Vagina (tissue), 2 donors: ENCODE measurements at places on chromosomes 1 and 21.

DNA sequence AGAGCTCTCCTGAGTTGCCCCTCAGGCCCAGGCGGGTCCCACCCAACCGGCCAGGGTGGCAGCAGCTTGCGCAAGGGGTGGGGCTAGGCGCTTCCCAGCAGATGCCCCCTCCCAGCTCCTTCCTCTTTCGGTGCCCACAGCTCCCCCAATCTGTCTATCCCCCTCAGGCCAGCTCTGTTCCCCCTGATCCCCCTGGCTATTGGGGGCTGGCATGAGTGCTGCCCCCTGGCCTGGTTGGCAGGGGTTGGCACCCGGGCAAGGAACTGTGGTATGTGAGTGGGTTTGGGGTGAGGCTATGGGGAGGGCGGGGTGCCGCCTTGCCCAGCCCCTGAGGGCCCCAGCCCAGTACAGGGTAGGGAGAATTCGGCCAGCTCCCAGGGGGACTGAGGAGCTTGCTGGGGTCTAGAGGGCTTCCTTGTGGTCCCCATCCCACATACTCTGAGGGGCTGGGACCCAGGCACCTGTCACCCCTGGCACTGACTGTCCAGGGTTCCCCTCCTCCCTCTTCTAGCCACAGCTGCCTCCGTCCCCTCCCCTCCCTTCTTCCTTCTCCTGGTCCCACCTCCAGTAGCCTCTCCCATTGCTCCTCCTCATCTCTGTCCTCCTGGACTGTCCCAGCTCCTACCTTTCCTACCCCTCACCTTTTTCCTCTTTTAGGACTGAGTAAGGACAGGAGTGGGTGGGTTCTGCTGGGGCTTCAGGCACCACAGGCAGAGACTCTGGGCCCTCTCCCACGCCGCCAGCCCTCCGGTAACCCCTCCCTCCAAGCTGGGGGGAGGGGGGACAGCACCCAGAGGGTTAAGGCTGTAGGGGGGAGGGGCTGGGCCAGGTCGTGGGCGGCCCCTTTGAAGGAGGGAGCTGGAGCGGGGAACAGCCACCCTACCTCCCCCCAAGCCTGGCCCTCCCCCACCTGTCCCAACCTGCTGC is 5.7 kb downstream of the ZBTB7B start:
- DNase-seq, result no peak

DNA sequence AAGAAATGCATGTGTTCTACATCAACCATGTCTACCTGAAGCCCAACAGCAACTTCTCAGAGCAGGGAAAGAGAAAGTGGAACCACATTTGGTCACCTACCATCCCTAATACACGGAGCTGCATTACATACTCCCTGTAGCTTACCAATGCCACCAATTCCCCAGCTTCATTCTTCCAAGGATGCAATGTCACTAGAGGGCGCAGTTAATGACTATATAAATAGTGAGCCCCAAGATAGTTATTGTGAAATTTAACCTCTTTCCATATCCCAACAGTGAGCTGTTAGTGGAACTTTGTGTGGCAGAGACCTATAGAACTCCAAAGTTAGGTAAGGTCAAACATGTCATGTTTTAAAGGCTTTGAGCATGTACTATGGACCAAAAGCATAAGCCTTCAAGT is 618.3 kb downstream of the SMYD3 start:
- DNase-seq, result no peak

DNA sequence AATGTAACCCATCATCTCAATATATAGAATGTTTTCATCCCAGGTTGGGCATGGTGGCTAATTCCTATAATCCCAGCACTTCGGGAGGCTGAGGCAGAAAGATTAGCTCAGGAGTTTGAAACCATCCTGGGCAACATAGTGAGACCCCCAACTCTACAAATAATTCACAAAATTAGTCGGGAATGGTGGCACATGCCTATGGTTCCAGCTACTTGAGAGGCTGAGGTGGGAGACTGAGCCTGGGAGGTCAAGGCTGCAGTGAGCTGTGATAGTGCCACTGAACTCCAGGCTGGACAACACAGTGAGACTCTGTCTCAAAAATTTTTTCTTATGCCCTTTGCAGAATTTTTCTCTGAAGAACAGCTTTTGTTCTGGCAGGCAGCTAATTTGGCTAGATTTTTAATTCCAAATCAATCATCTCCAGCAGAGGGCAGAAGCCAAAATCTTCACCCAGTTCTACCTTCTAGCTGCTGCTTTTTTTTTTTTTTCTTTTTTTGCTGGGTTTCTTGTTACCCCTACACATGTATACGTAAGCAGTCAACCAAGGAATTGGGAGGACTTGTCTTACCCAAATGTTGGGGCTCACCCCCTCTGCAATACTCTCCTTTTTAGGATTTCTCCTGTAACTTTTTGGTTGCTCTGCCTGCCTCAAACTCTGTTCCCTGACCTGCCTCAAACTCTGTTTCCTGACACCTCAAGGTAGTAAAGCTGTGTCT is 2.7 kb upstream of the RAD54L start:
- DNase-seq, result no peak

DNA sequence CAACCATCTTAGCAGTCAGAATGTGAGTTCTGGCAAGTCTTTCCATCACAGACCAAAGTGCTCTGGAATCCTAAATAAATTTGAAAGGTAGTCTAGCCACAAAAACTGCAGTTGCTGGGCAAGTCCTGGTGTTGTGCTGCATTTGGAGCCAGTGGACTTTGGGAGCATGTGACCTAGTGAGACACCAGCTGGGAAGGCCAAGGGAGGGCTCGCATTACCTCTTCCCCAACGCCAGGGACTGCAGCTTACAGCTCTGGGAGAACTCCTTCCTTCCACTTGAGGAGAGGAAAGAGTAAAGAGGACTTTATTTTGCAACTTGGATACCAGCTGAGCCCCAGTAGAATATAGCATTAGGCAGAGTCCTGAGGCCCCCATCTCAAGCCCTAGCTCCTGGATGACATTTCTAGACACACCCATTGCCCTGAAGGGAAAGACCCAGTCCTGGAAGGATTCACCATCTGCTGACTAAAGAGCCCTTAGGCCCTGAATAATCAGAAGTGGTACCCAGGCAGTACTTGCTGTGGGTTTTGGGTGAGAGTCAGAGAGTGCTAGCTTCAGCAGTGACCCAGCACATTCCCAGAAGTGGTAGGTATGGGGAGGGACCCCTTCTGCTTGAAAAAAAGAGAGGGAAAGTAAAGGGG is 190.7 kb downstream of the NUF2 start:
- DNase-seq, result no peak

DNA sequence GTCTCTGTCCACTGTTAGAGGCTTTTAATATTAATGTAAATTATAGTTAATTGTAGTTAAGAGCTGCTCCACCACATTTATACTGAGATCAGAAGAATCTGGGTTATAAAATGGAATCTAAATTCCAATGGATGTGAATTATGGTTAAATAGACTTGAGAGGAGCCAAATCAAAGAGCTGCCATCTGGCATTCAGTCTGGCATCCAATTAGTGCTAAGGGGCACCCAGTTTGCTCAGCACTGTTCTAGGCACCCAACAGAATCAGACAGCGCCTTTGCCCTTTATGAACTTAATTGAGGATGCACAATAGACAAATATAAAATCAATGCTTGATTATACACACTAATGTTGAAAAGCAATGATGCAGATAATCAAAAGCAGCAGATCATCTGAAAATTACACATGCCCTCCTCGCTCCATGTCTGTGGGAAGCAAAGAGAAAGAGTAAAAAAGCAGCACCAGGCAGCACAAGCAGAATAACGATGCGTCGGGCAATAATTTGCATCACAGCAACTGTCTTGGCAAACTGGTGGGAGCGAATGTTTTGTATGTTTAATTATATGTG is 310.1 kb downstream of the BRINP2 start:
- no peak for DNase-seq

GRCh38 chr1:32001863-32002262 is 11.8 kb upstream of the KHDRBS1 start:
- DNase-seq, result no peak

GRCh38 chr21:44407493-44407892 is 47.8 kb upstream of the LRRC3 start:
- no peak for DNase-seq

GRCh38 chr1:52454779-52455178 is 50.4 kb downstream of the PRPF38A start:
- no peak for DNase-seq

DNA sequence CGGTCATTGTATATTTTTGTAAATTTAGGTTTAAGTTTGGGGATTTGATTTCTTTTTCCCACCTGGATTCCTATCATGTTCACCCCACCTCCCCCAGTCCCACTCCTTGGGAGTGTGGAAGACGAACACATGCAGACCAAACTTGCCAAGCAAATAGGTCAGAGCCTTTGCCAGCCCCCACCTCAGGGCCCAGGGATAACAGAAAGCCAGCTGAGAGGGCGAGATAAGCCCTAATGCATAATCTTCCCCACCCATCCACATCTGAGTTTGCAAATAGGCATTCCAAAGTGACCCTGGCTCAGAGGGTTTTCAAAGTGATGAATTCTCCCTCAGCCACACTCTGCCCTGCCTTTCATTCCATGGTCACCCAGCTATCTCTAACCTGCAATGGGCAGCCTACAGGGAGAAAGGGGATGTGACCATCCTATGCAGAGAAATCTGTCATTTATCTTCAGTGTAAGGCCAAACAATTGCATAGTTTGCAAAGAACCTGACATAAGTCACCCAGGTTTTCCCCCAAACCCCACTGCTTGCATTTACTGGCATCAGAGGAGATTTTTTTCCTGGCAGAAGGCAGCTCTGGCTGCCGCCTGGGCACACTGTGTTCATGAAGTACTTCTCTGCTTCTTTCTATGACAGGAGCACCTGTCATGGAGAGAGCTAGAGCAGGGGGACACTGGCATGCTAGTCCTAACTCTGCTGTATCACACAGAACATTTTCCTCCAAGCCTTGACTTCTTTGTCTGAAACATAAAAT is 69.0 kb upstream of the NFIA start:
- DNase-seq, result no peak

GRCh38 chr1:199691540-199691939 is 336.0 kb upstream of the NR5A2 start:
- no peak for DNase-seq

- no peak for DNase-seq
Observed at GRCh38 chr21:32770871-32771523, 558 bp downstream of the PAXBP1 start.

GRCh38 chr1:176884286-176884685 is 280.2 kb downstream of the ASTN1 start:
- no peak for DNase-seq

- no peak for DNase-seq
Observed at GRCh38 chr1:48003741-48004531, 6.8 kb upstream of the TRABD2B start.

DNA sequence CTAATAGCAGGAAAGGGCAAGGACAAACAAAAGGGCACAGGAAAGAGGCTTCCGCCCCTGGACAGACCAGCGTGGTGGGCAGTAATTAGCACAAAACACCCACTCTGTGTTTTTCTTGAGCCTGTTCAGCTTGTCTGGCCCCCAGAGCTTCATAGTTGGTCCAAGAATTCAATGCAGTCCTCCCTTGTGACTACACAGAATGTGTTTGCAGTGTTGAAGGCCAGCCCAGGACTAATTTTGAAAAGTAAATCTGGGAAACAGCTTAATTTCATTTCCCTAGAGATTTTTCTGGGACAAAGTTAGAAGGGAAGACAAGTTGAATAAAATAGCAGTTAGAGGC is 49.2 kb upstream of the LMO4 start:
- no peak for DNase-seq

DNA sequence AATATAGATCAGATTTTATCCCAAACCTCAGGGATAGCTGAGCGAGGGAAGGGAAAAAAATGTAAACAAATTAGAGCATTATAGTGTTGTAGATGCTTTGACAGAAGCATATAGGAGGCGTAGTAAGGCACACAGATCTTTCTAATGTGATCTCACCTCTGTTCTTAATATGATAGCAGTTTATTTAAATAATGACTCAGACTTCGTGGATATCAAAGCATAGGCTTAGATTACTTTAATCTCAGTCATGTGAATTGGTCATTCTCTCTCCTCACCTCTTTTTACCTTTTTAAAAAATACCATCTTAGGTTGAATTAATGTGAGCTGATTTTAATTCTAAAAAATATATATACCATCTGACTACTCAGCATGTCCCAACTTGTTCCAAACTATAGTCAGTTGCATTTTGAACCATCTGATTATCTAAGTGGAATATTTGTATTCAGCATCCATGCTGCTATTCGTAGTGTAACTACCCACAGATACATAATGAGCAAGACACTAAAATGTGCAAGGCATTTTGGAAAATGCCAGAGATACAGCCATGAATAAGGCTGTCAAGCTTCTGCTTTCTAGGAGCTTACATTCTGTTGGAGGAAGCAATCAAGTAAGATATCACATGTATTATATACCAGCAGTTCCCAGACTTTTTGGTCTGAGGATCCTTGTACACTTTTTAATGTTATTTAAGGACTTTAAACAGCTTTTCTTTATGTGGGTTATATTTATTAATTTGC is 76.7 kb downstream of the OSBPL9 start:
- DNase-seq, result no peak

- no peak for DNase-seq
Observed at GRCh38 chr1:25620211-25620610, 3.6 kb downstream of the MAN1C1 start.

DNA sequence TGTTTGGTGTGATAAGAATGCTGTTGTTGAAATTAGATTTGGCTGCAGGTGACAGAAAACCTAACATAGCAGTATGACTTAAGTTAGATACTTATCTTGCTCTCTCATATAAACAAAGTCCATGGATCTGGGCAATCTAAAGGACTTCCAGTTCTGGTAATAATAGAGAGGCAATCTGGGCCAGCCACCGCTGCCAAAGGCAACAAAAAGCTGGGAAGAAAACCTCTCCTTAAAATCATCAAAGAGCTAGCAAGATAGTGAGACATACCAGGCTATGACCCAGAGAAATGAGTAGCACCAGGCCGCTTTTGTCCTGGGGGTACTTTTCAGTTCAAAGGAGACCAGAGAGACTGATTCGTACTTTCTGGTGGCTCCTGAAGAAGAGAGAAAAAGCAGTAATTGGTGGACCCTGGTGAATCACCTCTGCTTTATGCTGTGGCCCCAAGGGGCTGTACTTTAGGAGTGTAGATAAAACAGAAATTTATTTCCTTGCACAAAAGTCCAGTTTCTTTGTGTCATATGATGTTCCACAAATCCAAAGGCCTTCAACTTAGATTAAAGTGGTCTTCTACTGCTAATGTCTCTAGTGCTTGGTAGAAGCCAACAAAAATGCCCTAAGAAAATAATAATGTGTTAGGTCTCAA is 125.4 kb downstream of the TBX19 start:
- DNase-seq, result peak; percentile 27

DNA sequence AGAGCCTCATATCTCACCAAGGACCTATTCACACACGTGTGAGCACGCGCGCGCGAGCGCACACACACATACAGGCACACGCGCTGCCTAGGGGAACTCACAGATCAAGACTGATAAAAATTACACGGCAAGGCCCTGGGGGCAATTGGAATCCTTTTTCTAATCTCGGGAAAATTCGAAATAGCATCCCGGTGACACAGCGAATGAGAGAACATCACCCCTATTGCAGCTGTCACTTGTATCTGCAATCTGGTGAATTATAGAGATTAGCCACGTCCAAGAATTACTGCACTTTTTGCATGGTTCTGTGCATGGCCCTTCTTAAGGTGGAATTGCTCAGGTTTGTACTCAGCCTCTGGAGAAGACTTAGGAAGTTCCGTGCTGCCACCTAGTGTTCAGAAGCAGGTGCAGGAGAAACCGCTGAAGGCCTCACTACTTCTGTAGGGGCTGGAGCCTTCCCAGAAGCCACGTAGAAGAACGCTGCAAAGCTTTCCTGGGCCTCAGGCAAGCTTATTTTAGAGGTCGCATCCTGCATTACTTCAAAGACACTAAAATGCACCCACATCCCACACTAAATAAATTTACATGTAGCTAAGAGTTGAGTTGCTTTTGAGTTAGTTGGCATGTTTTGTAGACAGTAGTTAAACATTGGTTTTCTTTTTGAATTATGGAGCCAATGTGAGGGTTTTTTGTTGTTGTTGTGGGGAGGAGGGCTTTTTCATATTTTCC is 229.2 kb upstream of the CAMK1G start:
- no peak for DNase-seq

GRCh38 chr1:54499097-54499359 is 49.0 kb upstream of the ACOT11 start:
- DNase-seq, result no peak
